Colonic mucosa (tissue), 4 donors: ENCODE measurements at places on chromosomes 3 and 15. TPM values are rescaled to one million over a fixed set of nuclear protein-coding genes. Genes with fewer than 3 reads are reported as not detected.

Gene MUC20
- total RNA-seq, result 58.1 TPM

Gene HYAL1
- total RNA-seq, result 9.0 TPM

GRCh38 chr3:113263778-113264177, 52.4 kb downstream of the BOC start:
- no peak for DNase-seq

DNA sequence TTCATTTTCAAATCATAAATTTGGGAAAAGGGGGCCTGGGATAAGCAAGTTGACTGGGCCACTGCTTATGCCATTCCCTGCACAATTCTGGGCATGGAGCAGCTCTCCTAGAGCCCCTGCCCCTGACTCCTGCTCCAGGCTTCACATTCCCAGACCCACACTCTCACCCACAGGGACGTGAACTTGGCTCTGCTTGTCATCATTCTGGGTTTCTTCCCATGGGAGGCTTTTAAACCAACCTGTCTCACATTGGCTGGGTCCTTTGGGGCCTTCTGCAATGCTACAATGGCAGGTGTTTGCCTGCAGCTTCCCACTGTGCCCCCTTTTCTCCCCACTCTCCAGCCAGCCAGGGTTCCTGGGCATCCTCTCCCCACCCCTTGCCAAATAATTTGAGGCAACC, 49.1 kb downstream of the CYP19A1 start:
- no peak for DNase-seq

GRCh38 chr3:8647137-8647985, 2.8 kb upstream of the SSUH2 start:
- DNase-seq, result no peak

- no peak for DNase-seq
These were observed 15.1 kb downstream of the EHD4 start for GRCh38 chr15:41957021-41957897.

DNA sequence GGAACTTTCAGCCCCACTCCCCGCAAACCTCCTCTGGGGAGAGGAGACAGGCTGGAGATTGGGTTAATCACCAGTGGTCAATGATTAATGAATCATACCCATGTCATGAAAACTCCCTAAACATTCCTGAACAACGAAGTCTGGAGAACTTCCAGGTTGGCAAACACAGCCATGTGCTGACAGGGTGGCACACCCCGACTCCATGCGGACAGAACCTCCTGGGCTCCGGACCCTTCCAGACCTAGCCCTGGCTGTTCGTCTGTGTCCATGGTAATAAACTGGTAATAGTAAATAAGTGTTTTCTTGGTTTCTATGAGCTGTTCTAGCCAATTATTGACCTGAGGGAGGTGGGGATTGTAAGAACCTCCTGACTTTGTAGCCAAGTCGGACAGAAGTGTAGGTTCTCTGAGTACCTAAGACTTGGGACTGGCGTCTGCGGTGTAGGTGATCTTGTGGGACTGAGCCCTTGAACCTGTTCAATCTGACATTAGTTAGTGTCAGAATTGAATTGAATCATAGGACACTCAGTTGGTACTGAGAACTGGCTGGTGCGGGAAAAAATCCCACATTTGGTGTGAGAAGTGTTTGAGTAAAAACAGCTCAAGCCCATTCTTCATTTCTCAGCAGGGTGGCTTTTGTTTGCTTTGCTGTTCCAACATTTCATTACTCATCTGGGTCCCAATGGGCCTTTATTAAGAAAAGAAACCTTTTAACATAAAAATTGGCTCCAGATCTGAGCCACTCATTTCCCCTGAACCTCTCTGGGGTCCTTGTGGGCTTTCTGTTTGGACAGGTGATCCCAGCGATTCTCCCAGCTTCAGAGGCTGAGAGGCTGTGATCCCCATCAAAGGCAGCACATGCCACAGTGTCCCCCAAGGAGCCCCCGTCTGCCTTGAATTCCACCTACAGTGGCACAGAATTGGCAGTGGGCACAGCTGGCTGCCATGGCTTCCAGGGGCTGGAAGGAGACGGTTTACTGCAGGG, 151.0 kb downstream of the TJP1 start:
- peak; percentile 80 for DNase-seq
